ENCODE measurements at places on chromosomes 12 and 14.

GRCh38 chr14:69012256-69012953 is 33.3 kb upstream of the ACTN1 start:
- no peak for DNase-seq

DNA sequence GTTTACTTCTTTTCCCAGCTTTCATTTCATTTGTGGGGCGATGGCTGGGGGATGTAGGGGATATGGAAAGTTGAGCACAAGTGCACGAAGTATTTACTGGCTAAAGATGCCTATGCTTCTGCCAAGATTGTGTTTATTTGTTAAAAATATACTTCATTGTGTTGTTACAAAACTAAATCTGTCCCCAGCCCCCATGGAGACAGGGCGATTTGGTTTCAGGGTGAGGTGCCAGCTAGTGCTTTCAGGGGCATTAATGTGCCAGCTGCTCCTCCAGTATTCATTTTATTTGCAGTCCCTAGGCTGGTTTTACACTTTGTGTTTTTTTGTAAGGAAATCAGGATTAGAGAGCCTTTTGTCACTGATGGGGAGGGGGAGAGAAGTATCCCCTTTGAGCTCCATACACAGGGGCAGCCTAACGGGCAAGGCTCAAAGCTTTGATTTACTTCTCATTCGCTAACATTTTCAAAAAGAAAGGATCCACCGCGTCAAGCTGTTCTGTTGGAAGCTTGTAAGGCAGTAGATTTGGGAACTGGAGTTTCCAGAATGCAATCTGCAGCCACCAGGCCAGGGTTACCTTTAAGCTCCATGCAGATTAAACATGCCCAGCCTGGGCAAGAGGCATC is 198.7 kb upstream of the PLEKHG7 start:
- no peak for DNase-seq

DNA sequence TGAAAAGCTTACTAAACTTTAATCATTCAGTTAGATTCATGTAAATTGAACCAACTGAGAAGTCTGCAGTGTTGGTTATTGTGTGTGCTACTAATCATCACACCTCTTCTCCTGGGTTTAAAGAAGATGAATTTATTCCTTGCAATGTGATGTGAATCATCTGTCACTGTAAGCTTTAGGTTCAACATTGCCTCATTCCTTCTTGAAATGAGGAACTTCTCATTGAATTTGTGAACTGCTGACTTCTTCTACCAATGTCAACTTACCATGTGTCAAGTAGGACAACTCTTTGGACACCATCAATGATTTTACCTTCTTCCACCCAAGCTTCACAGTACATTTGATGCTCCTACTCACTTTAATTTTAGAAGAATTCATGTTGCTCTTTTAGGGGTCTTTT is 17.4 kb upstream of the PRB2 start:
- DNase-seq: no peak

DNA sequence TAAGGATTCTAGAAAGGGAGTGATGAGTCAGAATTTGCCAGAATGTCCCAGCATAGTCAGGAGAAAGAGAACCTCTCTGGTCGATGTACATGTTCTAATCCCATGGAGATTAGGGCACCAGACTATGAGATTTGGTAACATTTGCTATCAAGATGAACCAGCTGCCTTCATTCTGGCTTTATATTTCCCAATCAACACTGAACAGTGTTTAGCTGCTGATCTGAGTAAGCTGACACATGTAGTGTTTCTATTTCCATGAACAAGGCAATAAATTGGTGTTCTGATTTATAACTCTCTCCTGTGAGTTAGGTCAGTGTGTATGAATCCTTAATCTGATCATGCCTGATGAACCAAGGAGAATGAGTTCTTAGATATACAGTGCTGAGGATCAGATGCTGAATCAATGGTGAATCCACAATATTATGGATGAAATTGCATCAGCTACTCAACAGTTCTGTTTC is 158.0 kb upstream of the AMIGO2 start:
- no peak for DNase-seq

DNA sequence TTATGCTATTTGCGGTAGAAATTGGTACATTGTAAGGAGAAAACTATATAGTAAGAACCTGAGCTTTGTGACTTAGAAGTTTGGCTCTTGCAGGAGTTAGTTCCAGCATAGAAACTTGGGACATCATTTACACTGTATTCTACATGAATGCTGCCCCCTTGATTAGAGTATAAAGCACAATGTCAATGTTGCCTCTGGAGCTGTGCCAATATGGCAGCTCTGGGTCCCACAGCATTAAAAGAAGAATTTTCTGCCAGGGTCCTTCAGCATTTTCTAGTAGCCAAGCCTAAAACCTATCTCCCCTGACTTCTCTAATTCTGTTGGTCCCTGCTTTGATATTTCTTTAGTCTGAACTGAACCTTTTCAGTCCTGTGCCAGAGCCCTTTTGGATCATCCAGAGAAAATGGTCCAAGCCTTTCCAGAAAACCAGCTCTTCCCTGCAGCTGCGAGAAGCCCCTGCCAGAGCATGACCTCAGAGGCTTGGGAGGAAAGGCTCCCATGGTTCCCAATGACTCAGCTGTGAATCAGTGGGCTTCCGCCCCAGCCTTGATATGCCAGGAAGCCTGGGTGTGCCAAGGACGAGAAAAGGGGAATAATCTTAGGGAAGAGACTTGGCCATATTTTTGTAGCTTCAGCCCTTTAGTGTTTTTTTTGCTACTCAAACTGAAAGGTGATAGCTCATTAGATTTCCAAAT is 43.2 kb downstream of the PLEKHG7 start:
- DNase-seq: no peak

DNA sequence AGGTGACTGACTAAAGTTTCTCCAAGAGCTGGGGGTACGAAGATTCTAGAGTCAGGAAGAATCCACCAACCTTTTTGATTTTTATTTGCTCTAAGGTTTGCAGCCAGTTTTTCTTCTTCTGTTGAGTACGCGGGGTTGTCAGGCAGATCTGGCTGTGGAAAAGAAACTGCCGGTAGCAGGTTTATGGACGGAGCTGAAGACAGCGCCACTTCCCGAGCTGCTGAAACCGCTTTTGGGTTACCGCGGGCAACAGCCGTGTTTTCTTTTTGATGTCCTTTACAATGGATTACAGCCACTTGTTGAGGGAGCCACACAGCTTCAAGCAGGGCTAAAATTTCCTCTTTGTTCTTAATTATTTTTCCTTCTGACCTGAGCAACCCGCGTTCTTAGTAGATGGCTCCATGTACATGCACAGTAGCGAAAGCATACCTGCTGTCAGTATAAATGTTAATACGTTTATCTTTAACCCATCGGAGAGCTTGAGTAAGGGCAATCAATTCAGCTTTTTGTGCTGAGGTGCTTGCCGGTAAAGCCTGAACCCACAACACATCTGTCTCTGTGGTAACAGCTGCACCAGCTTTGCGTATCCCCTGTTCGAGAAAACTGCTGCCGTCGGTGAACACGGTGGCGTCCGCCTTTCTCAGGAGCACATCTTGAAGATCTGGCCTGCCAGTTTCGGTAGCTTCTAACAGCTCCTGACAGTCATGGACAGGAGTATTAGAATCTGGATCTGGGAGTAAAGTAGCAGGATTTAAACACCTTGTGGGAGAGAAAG is 674.3 kb downstream of the TMEM121 start:
- DNase-seq: no peak

GRCh38 chr12:108860443-108860842 is 3.1 kb upstream of the SSH1 start:
- DNase-seq: no peak

- no peak for DNase-seq
Measured at GRCh38 chr14:75042035-75042434, 9.2 kb downstream of the MLH3 start.

DNA sequence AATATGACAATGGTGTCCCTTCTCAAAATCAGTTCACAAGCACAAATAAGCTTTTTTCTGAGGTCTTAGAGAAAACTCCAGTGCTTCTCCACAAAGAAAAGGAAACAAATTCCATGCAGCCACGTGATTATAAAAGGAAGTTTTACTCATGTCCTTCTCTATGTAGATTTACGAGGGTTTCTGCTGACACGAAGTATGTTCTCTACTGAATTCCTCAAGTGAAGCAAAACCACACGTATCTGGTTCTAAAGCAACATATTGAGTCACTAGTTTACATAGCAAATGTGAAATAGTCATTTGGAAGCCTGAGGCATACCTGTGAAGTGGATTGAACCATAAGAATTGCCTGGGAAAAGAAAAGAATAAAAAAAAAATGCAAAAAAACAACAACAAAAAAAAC is 31.9 kb downstream of the BMP4 start:
- DNase-seq: no peak

DNA sequence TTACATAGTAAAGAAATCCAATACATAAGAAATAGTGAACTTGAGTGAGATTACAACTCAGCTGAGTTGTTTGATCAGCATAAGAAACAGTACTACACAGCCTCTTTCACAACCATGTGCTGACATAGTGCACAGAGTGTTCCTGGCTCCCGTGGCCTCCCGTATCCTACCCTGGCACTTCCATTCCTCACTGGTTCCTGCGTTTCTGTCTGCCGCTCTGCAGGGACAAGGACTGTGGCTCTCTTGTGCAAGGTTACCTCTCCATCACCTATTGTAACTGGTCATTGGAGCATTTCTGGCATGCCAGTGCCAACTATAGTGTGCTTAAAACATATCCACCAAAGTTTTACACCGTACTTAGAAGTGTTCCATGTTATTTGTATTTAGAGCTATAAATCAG is 46.3 kb upstream of the PCED1B start:
- no peak for DNase-seq

- DNase-seq: no peak
Measured at GRCh38 chr12:67460388-67460787, 188.2 kb upstream of the DYRK2 start.

DNA sequence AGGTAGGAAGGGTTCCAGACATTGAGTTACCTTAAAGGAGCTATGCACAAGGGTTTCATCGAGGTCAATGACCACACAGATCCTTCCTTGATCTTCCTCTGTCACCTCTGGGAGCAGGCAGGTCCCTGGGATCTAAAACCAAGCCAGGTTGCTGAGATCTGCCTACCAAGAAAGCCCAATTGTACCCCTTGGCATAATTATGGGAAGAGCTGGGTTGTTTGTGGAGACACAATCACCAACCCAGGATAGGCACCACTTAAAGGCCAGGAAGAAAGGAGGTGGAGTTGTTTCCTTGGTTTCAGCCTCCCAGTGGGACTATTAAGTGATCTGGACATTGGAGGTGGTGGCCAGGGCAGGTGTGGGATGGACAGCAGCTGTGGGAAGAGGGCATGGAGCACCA is 8.4 kb upstream of the AVIL start:
- DNase-seq: no peak

GRCh38 chr14:51448831-51449670 is 202.7 kb upstream of the FRMD6 start:
- no peak for DNase-seq

DNA sequence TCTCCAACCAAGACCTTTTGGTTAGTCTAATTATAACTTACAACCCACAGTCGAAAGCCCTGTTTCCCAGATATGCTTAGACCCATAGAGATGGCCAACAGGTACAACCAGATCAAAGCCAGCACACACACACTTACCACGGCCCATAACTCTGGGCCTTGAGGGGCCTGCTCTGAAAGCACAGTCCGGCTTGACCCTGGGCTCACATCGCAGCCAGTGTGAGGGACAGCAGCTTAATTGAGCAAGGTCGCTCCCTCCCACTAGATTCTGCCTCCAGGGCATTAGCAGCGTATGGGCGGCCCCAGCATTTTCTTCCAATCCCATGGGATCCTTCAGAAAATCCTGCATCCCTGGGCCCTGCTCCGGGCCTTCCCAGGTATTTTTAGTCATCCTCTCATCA is 157.4 kb upstream of the FKBP4 start:
- DNase-seq: no peak

GRCh38 chr14:72416892-72417291 is 477.0 kb downstream of the DPF3 start:
- DNase-seq: no peak

DNA sequence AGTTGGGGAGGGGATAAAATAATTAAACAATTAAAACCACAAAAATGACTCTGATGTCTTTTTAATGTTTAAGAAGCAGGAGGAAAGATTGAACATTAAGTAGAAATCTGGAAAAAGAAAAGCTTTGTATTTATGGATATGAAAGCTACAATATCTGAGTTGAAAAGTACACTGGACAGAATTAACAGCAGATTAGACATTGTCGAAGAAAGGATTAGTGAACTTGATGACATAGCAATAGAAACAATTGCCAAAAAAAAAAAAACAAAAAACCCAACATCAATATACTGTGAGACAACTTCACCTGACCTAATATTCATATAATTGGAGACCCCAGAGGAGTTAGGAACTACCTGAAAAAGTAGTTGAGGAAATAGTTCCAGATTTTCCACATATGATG is 289.5 kb upstream of the RGS6 start:
- no peak for DNase-seq

DNA sequence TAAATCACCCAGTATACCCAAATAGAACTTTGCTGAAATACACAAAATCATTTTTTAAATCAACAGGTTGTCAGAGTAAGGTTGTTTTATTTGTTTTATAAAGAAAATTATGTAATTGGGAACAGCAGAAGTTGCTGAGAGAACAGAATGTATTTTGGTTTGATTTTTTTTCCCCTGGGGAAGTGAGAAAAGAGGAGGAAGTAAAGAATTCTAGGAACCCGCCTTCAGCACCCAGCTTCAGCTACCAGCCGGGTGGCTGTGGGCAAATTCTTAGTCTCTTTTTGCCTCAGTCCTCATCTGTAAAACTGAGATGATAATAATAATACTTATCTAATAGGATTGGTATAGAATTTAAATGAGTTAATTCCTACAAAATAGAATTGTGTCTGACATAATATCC is 119.4 kb downstream of the SRGAP1 start:
- DNase-seq: no peak

DNA sequence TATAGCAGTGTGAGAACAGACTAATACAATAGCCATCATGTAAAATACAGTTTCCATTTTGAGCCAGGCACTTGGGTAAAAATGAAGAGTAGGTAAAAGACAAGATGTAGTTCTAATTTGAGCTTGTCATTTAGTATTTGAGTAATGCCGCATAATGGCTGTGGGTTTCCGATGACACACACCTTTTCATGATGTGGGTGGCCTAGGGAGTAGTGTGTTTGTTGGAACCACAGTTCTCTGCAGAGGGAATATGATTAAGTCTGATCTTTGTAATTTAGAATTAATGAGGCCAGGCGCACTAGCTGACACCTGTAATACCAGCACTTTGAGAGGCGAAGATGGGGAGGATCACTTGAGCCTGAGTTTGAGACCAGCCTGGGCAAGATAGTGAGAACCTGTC is 61.8 kb downstream of the RCOR1 start:
- no peak for DNase-seq

GRCh38 chr12:94750864-94751263 is 100.5 kb upstream of the TMCC3 start:
- no peak for DNase-seq

- DNase-seq: no peak
Measured at GRCh38 chr14:72084935-72085334, 152.7 kb downstream of the RGS6 start.

- DNase-seq: no peak
Measured at GRCh38 chr12:106004289-106004688, 134.5 kb downstream of the NUAK1 start.

- DNase-seq: no peak
Measured at GRCh38 chr12:51521554-51522276, 69.3 kb upstream of the SCN8A start.

All from osteocyte (in vitro differentiated cells).